ENCODE measurements at places on chromosomes 3 and 15.

GRCh38 chr15:93109336-93110102, 20.5 kb upstream of the RGMA start:
- no peak for DNase-seq

- DNase-seq, result no peak
Observed at GRCh38 chr15:80587007-80587406, 108.1 kb upstream of the ABHD17C start.

DNA sequence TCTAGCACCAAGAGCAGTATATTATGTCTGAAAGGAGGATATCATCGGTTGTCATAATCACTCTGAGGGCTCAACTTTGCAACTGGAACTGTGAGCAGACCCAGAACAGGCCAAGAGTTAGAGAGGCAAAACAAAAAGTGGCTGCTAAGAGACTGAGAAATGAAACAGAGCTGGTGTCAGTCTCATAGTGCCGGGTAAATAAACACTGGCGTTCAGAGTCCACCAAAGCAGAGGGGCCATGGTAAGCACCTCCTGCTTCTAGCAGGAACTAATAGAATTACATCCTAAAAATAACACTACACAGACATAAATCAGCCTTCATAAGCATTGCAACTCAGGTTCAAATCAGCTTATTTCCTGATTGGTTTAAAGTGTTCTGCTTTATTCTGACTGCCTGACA, 10.3 kb upstream of the IL12A start:
- DNase-seq, result no peak

DNA sequence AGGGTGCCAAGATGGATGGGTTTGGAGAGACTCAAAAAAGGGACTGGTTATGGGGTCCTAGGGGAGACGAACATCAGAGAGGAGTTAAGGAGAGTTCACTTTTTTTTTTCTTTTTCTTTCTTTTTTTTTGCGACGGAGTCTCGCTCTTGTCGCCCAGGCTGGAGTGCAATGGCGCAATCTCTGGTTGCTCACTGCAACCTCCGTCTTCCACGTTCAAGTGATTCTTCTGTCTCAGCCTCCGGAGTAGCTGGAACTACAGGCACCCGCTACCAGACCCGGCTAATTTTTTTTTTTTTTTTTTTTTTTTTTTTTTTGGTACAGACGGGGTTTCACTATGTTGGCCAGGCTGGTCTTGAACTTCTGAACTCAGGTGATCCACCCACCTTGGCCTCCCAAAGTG, 1.2 kb downstream of the SPINT1 start:
- no peak for DNase-seq

DNA sequence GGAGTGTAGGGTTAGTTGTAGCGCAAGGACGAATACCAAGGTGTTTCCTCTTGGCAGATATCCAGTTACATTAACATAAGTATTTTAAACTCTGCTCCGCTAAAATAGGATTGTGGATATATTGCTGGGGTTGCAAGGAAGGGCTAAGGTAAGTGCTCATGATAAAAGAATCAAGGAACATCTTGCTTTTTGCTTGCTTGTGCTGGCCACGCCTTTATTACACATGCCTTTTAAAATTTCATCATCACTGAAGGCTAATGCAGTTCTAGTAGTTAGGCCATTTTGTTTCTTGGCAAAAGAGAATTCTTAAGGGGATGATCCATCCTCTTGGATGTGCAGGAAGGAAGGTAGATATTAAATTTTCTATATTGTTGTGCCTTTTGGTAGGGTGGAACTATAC, 415.6 kb upstream of the TPM1 start:
- no peak for DNase-seq

GRCh38 chr3:48747015-48747615, 30.1 kb upstream of the IP6K2 start:
- no peak for DNase-seq

DNA sequence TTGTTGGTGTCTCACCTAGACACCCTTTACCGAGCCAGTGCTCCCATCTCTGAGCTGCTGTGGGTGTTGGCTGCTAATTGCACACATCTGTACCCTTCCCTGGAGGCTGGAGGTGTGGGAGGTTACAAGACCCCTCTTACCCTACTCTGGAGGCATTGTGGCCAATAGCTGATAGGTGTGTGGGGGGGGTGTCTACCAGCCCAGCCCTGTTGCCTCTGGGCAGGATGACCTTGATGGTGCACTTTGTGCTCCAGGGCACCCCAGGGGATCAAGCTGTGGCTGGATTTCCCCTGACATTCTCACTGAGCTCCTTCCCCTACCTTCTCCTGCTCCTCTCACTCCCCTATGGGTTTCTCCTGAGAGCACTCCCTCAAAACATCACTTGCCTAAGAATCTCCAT, 104.7 kb upstream of the ADPGK start:
- DNase-seq, result no peak

Data from amygdala (tissue), 56 donors.